ENCODE measurements at places on chromosomes 2 and 18.
A peak's percentile ranks its signal among the peaks of the same experiment; 100 is the strongest.

DNA sequence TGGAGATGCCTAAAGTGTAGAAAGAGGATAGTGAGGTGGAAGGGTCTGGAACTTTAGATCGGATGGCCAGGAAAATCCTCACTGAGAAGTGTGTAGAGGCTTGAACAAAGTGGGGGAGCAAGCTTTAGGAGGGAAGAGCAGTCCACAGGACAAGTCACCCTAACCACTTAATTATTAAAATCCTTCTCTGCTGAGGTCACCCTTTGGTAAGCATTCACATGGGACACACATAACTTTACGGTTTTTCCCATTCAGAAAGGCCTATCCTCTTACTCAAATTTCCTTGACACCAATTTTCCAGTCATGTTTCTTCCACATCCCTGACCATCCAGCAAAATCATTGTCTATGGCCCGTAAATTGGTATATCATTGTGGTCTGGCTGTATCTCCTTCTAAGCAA, 31.0 kb upstream of the ZEB2 start:
- DNase-seq: no peak

GRCh38 chr18:67217551-67218166, 298.9 kb downstream of the DSEL start:
- peak; percentile 69 for DNase-seq

DNA sequence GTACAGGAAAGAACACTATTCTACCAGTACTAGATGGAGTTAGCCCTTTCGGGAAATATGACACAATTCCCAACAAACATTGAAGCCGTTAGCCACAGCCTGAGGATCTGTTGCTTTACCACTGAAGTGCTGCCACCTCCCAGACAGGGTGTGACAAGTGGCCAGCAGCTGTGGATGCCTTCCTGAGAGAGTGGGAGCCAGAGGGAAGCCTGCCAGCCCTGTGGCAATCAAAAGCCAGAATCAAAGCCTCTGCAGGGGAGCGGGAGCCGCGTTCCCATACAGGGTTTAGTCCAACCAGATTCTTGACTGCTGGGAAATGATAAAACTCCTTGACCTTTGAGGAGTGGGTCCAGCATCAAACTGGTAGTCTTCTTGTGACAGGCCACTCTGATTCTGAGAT, 38.0 kb downstream of the SLC4A1AP start:
- DNase-seq: no peak

DNA sequence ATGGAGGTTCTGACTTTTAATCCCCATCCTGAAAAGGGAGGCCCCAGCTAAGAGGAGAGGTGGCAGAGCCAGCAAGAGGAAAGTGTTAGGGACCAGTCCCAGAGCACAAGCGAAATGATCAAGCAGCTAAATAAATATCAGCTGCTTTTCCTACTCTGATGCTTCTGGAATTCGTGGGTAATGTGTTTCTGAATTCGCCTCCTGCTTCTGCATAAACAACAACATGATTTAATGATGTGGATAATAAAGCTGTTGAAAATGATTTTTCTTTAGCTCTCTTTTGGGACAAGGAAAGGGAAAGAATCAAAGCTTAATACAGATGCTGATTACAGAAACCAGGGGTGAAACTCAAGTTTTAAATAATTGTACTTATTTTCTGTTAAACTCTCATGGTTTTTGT, 329.7 kb downstream of the PDE11A start:
- DNase-seq: no peak

DNA sequence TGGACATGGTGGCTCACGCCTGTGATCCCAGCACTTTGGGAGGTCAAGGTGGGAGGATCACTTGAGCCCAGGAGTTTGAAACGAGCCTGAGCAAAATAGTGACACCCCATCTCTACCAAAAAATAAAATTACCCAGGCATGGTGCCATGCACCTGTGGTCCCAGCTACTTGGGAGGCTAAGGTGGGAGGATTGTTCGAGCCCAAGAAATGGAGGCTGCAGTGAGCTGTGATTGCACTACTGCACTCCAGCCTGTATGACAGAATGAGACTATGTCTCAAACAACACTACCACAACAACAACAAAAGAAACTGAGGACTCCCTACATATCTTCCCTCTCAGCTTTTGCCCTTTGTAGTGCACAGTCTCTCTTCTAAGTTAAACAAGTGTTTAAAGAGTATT, 53.3 kb upstream of the UPP2 start:
- no peak for DNase-seq

DNA sequence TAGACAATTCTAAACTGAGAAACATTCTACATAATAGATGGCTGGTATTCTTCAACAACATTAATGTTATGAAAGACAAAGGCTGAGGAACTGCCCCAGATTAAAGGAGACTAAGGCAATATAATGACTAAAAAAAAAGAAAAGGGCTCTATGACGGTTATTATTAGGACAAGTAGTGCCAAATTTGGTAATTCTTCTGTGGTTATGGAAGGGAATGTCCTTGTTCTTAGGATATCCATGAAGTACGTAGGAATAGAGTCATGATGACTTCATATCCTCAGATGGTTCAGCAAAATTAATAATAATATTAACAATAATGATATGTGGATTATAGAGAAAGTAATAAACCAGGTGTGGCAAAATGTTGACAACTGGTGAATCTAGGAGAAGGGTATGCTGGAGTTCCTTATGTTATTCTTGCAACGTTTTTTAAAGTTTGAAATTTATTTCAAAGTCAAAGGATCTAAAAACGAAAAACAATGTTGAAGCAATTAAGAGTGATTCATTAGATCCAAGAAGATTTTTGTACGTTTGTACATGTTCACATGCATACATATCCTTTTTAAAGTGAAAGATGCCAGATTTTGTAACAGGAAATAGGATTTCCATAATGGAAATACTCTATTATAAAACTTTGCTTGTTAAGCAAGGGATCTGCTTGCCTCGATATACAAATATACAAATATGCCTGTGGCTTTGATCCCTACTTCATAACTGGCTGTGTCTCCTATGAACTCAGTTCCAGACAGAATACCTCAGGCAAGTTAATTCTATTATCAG, 27.7 kb upstream of the STRN start:
- DNase-seq: no peak

GRCh38 chr2:135246711-135247270, 194.7 kb downstream of the RAB3GAP1 start:
- DNase-seq: no peak
